ENCODE measurements at places on chromosomes 12 and 14.

DNA sequence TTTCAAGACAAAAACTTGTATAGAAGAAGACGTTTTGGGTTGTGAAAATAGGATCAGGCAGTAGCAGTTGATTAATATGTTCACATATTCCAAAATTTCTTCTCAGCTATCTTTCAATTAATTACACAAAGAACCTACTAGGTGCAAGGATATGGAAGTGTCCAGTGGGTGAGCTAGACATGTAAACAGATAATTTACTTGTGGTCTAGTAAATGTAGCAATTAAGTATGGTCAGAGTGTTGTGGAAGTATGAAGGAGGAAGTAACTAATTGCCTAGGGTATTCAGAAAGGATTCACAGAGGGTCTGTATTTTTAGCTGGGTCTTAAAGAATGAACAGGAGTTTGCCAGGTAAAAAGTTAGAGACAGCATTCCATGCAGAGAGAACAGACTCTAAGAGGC lies 5.9 kb downstream of the GOLGA5 start:
- no peak for DNase-seq

DNA sequence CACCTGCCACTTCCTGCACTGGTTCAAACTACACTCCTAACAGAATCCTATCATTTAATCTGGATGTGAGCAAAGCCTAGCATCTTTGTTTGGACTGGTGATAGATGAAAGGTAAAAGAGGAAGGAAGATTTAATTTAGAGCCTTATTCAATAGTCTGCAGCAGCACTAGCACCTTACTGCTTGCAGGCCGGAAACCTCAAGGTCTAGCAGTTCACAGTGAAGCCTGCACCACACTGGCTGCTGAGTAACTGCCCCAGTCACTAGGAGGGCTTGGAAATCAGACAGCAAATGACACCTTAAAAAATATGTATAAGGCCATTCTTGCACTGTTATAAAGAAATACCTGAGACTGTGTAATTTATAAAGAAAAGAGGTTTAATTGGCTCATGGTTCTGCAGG lies 358.0 kb downstream of the DAD1 start:
- no peak for DNase-seq

GRCh38 chr12:119068129-119068856 lies 87.0 kb downstream of the SRRM4 start:
- no peak for DNase-seq

GRCh38 chr14:77406086-77406485 lies 17.2 kb downstream of the NOXRED1 start:
- no peak for DNase-seq

DNA sequence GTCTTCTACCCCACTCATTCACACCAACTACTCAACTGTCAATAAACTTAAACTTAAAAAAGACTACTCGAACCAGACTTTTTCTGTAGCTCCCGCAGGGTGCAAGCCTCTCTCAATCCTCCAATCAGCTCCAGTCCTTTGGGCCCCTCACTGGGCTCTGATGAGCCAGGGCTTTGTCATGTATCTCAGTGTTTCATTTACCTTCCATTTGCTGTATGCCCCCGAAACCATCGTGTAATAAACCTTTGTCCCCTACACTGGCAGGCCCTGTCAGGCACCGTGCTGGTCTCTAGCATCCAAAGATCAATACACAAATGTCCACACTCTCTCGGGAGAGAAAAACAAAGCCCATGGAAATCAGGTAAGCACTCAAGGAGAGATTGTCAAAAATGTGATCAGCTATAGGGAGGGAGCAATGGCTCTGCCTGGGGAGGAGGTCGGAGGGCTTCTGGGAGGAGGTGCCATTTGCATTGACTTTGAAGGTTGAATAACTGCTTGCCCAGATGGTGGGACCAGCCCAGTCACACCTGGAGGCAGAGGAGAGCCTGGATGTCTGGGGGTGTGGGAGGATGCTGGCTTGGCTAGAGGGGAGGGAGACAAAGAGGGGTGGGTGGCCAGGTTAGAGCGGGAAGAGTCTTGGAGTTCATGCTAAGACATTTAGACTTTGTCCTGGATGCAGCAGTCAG lies 42.1 kb upstream of the DICER1 start:
- DNase-seq, result no peak

- DNase-seq, result no peak
These were observed 69.9 kb downstream of the PPM1H start for GRCh38 chr12:62865065-62865464.

GRCh38 chr12:645563-646071 lies 17.6 kb downstream of the NINJ2 start:
- DNase-seq, result no peak

Measured in T-helper 17 cell (primary cell).